Progenitor cell of endocrine pancreas (in vitro differentiated cells): ENCODE measurements at places on chromosomes 1 and 21. TPM values are rescaled to one million over a fixed set of nuclear protein-coding genes. Genes with fewer than 3 reads are reported as not detected.

The HCRTR1 gene
- not detected in 2 replicates for total RNA-seq

The DNAI4 gene
- 11.7 and 14.3 TPM in 2 replicates for total RNA-seq

The DUSP10 gene
- total RNA-seq = 9.3 and 10.2 TPM in 2 replicates

The CFAP107 gene
- 1.2 and 2.8 TPM in 2 replicates for total RNA-seq

The INKA2 gene
- total RNA-seq = 4.4 and 5.8 TPM in 2 replicates

The NAXE gene
- total RNA-seq = 108 and 115 TPM in 2 replicates

The SHISAL2A gene
- 0.29 and 0.38 TPM in 2 replicates for total RNA-seq

The RAB42 gene
- 0.65 and 2.1 TPM in 2 replicates for total RNA-seq

The NMNAT2 gene
- total RNA-seq = 3.1 and 3.3 TPM in 2 replicates

The RCAN1 gene
- total RNA-seq = 11.6 and 14.2 TPM in 2 replicates

The SH2D5 gene
- 0.53 and 1.2 TPM in 2 replicates for total RNA-seq

The S100A3 gene
- total RNA-seq = 0.46 and 1.5 TPM in 2 replicates

The RNASEL gene
- total RNA-seq = 4.2 and 4.4 TPM in 2 replicates

The TEKT2 gene
- 17.8 and 20.2 TPM in 2 replicates for total RNA-seq

The GREM2 gene
- total RNA-seq = 0.48 and 0.73 TPM in 2 replicates

The SYTL1 gene
- total RNA-seq = 9.4 and 15.5 TPM in 2 replicates
